ENCODE measurements at places on chromosomes 11 and 22.
A peak's percentile ranks its signal among the peaks of the same experiment; 100 is the strongest.

DNA sequence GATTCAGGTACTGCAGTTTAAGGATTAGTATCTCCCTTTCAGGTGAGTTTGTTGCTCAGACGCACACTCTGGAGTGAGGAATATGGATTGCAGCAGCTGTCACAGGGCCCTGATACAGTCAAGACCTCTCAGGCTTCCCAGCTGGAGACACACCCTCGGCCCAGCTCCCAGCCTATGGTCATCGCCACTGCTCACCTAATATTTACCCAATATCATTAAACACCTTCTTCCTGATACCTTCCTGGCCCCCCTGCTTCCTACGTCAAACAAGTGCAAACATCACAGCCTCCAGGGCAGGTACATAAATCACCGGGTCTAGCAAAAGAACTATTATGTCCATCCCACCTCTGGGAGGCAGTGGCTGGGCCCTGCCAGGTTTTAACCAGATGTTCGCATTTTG is 213.3 kb downstream of the MN1 start:
- DNase-seq: no peak

DNA sequence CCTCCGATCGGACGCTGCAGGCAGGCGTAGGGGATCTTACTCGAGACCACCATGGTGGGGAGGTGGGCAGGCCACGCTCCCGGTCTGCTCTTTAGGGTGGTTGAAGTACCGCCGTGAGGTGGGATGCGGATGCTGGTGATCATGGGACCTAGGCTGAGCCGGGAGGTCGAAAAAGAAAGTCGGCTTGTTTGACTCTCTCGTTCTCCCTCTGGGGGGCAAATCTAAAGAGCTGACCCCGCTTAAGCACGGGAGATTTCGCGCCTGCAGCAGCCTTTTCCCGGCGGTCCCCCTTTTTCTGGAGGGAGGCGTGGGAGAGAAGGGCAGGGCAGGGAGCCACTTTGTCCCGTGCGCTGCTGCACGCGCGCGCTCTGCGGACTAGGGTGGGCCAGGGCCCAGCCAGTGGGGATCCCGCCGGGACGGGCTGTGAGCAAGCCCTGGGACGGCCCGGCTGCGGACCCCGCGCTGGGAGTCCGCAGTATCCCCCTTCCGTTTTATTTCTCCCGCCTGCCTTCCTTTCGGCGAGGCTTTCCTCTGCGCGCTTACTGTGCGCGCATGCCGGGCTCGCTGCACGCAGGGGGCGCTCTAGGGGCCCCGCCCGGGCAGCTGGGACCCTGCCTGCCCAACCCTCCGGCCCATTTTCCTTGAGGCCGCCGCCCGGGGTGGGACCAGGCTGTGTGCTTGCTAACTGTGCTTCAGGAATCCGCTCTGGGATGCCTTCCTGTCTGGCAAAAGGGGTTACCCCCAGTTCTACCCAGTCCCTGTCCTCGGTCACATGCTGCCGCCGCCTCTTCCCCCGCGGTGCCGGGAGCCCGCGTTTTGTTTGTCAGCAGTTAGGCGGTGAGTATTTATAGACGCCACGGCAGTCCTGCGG is 81.0 kb downstream of the PRR5L start:
- DNase-seq: peak; percentile 33

GRCh38 chr11:4798427-4799183 is 5.6 kb downstream of the OR52R1 start:
- no peak for DNase-seq

GRCh38 chr11:29159552-29160465 is 857.0 kb downstream of the KCNA4 start:
- DNase-seq: peak; percentile 42

GRCh38 chr22:47204002-47204979 is 441.8 kb downstream of the TBC1D22A start:
- DNase-seq: no peak

GRCh38 chr22:39718206-39718605 is 147.7 kb downstream of the CACNA1I start:
- no peak for DNase-seq

DNA sequence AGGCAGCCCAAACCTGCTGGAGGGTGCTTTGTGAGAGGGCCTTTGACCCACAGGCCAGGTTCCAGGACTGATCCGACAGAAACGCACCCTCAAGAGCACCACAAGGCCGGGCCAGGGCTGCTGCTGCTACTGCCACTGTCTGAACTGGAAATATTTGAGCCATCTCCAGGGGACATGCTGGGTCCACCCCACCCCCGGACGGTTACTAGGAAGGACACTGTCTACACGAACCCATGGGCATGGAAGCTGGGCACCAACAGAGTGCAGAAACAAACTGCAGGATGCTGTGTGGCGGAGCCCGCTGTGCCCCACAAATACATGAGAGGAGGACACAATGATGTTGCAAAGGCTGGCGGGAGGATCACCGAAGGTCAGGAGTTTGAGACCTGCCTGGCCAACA is 283.7 kb downstream of the CTTN start:
- DNase-seq: no peak

DNA sequence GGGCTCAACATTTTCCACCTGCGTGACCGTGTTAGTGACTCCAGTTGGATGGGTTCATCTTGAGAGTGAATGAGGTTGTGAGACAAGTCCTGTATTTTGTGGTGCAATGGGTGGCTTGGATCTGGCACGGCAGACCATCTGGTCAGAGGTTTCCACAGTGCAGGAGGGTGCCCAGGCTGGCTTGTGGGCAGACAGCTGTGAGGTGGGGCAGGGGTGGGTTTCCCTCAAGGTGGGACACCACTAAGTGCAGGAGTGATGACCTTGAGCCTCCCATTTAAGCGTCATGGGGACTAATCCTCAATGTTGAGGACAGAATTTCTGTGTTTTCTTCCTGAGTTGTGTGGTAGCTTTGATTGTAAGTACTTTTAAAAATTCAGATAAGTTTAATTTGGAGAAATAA is 220.6 kb downstream of the TBC1D22A start:
- no peak for DNase-seq

- DNase-seq: no peak
Measured at GRCh38 chr11:94325681-94326080, 21.3 kb downstream of the IZUMO1R start.

DNA sequence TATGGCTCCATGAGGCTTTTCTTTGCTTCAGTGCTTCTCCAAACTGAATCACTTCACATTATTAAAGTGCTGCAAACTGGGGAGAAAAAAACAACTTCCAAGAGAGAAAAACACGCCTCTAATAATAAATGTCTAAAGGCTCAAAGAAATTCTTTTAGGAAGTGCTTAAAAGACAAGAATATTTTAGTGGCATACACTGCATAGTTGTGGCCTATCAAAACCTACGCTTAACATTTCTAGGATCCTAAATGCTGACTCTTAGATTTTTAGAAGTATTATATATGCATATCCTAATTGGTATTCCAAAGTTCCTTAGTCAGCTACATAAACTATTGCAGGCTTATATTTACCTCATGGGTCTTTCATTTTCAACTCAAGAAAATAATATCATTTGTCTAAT is 879.0 kb upstream of the CCDC90B start:
- no peak for DNase-seq

DNA sequence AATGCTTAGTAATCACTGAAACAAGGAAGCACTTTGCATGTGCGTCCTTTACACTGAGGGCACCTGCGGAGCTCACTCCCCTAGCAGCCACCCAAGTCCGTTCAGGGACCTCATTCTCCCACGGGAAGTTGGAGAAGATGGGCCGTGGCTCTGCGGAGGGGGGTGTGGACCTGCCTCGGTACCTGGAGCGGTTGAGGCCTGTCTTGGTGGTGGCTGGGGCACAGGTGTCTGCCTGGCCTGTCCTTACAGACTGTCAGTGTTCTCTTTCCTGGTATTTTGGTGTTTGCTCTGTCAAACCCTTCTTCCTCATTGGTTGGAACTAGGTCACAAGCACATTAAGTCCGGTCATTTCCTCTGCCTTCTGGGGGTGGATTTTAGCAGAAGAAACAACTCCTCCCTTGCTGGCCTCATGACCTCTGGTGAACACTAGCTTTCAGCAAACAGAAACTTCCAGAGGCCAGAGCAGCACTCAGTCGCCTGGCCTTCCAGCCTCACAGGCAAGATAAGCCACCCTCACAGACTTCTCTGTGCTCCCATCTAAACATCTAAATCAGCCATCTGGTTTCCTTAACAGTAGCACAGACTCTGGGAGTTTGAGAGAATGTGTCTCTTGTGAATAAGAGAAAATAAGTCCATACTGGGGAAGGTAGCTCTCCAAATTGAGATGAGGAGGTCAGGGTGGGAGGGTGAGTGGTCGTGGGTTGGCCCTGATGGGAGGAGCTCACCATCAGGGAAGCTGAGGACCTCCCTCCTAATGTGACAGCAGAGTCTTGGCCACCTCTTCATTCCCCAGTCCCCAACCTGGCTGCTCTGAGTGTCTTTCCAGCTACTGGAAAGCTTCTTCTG is 8.6 kb downstream of the SNAP29 start:
- no peak for DNase-seq

- no peak for DNase-seq
Measured at GRCh38 chr11:121300972-121301699, 8.6 kb downstream of the SC5D start.

GRCh38 chr22:31927562-31927961 is 16.8 kb upstream of the YWHAH start:
- DNase-seq: no peak

DNA sequence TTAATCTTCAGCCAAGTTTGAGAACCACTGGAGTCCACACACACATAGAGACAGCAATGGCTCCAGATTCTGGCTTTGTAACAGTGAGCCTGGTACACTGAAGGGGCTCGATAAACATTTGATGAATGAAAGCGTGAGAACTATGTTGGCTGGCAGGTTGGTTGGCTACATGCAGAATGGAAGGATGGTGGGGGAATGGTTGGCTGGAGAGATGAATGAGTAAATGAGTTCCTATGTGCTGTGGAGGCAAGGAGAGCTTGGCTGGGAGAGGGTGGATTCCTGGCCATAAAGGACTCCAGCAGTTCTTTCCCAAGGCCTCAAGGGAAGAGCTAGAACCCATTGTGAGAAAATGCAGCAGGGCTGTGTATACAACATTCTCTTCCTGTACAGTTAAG is 168.0 kb upstream of the NECTIN1 start:
- DNase-seq: no peak

DNA sequence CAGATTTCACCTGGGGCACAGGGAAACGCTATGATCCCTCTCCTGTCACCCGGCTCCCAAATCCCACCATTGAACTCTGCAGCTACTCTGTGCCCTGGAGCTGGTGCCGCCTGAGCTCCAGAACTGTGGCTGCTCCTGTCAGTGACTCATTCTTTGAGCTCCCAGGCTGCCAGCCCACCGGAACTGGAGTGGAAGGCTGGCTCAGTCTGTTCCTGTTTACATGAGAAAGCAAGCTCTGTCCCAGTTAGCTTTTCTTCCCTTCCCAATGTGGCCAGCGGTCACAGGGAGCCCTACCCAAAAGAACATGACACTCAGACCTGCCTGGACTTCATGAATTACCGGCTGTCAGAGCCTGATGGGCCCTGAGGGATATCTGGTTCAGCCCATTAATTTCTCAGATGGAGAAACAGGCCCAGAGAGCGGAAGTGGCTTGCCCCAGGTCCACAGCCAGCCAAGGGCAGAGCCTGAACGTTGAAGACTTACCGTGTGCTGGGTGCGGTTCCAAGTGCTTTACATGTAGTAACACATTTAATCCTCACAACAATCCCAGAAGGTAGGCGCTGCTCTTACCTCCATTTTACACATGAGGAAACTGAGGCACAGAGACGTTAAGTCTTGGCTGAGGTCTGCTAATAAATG is 23.8 kb upstream of the IGSF22 start:
- no peak for DNase-seq

DNA sequence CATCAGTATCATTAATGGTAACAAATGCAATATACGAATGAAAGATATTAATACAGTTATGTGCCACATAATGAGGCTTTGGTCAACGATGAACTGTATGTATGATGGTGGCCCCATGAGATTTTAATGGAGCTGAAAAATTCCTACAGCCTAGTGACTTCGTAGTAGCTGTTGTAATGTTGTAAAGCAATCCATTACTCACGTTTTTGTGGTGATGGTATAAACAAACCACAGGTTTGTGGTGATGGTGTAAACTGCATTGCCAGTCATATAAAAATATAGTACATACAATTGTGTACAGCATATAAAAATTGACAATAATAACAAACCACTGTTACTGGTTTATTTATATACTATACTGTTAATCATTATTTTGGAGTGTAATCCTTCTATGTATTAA is 27.4 kb upstream of the GRIA4 start:
- no peak for DNase-seq

- DNase-seq: no peak
Measured at GRCh38 chr11:64967375-64967774, 4.5 kb downstream of the MAJIN start.

DNA sequence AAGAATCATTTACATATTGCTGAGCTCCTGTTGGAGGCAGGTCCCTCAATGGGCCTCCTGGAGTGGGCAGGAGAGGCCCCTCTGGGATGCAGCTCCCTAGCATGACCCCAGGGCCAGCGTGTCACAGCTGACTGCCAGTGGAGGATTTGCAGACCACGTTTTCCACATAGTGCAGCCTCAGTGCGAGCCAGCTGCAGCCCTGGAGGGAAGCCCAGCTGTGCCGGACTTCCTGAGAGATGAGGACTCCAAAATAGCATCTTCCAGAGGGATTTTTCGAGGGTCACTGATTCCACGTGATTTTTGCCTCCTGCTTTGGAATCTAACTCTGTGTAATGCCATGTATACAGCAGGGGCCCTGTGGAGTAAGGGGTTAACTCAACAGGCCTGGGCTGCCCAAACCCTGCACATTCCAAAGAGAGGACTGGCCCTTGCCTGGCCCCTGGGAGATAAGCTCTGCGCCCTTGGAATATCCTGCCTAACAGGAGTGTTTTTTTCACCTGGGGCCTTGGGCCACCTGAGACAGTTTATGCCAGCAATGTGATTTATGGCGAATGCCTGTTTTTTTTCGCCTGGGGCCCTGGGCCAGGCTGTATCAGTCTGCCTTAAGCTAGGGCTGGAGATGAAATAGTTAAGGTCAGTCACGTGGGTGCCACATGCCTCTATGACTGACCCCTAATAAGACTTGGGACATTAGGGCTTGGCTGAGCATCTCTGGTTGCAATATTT is 47.4 kb downstream of the RPS6KA4 start:
- DNase-seq: no peak

GRCh38 chr11:73028611-73029010 is 113.5 kb downstream of the FCHSD2 start:
- DNase-seq: no peak

DNA sequence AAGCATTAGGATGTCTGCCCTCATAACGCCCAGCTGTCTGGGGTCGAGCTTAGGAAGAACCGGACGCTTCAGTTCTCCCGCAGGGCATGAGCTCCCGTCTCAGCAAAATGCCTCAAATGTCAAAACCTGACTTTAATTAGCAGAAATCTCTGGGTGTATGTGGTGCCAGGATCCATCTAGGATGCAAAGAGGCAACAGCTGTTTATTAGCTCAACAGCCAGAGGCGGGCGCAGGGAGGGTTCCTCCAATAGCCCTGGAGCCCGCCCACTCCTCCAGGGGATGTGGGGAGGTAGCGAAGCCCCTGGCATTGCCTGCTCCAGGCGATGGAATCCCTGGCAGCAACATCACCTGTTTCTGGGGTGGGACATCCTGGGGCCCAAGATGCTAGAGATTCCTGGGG is 39.4 kb upstream of the RTL6 start:
- no peak for DNase-seq

GRCh38 chr11:11545285-11546275 is 76.2 kb downstream of the GALNT18 start:
- DNase-seq: no peak

- DNase-seq: no peak
Measured at GRCh38 chr11:581752-582151, 5.5 kb downstream of the PHRF1 start.

GRCh38 chr11:81159900-81160299 is 1573.8 kb downstream of the FAM181B start:
- DNase-seq: no peak
